Islet precursor cell (in vitro differentiated cells): ENCODE measurements at places on chromosomes 5 and 9.

DNA sequence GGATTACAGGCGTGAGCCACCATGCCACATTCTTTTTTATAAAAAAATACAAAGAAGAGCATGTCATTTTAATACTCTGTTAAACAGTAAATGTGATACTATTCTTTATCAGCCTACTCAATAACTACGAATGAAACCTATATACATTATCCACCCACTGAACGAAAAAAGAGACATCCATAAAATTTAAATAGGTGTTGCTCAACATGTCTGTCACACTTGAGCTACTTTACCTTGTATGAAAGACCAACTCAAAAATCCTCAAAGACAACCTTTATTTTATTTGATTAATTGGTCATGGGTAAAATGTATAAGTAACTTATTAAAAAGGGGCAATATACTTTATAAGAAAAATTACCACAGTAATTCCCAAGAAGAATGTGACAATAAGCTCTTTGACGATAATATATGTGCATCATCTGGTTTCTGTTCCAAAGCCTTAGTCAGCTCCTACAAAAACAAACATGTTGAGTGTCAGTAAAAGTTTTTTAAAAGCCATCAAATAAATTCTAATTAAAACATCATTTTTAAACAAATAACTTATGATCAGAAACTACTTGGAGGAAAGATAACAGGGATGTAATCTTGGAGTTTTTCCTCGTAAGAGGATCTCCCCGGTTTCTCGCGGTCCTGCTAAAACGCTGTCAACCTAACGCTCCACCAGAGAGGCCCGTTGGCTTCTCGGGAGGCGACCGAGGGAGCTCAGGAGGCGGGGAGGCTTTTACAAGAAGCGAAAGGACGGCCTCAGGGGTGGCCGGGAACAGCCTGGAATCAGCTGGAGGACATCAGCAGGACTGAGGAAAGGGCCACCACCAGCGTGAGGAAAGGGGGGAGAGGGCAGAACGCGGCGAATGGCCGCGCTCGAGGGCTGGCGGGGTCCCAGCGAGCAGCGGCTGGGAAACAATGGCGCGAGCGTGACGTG is 13.5 kb upstream of the ANKRD18B start:
- peak; percentile 85 for DNase-seq

DNA sequence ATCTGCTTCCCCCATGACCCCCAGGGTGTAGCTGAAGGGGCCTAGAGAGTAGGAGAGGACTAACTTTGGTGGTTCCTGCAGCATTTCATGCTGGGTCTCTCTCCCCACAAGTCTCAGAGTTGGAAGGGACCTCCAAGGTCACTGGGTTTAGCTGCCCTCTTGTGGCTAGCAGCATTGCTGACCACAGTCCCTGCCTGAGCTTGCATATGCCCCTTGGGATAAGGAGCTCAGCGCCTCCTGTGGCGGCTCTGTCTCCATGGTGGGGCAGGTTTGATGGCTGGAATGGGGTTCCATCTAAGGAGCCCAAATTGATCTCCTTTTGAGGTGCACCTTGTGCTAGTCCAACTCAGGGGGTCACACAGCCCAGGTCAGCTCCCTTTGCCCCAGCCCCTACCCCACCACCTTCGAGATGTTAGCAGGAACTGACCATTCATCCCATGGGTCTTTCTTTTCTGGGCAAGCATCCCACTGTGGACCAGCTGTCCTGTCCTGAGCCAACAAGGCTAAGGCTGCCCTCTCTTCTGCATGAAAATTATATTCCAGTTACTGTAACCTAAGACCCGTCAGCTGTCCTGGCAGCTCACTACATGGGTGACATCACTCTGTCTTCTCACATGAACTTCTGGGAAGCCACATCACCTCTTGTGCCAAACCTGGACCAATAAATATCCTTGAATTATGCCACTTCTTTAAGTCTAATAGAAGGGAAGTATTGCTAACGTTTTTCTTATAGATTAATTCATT is 196.2 kb downstream of the HSPA4 start:
- DNase-seq, result peak; percentile 91

DNA sequence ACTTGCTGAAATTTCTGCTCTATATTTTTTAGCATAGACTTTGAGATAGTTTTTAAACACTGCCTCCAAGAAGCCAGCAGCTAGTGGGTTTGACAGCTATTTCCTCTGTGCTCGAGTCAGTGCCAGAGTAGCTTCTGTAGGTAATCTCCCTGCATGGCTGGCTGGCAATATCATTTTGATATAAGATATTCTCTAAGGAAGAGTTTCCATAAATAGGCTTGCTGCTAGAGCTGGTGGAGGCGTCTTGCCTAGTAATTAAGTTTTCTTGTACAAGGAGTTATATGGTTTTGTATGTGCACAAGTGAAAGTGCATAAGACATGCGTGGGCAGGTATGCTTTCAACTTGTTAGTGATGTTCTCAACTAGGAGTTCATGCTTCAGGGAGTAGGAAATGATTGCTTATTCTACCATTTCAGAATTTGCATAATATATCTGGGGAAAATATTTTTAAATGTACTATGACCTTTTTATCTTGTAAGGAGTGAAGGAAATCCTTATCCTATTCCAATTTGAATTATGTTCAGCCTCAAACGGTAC is 74.1 kb upstream of the CCL21 start:
- DNase-seq, result no peak

- DNase-seq, result no peak
Measured at GRCh38 chr9:26329974-26330373, 562.6 kb downstream of the CAAP1 start.

DNA sequence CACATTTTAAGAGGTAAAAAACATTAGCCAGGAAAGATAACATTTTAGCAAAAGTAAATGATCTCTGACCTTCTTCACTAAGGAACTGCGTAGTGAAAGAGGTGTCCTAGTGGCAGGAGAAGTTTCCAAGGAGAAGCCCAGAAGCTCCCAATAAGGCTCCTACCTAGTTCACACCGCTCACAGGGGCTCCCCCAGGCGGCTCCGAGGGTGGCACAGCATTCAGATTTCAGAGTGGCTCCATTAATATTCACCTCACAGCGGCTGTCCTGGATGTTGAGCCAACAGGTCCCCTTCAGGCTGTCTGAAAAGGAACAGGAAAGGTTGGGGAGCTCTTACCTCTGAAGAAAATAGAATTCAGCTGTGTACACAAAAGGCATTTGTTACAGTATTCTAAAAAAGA is 187.3 kb downstream of the FBN2 start:
- DNase-seq, result no peak

DNA sequence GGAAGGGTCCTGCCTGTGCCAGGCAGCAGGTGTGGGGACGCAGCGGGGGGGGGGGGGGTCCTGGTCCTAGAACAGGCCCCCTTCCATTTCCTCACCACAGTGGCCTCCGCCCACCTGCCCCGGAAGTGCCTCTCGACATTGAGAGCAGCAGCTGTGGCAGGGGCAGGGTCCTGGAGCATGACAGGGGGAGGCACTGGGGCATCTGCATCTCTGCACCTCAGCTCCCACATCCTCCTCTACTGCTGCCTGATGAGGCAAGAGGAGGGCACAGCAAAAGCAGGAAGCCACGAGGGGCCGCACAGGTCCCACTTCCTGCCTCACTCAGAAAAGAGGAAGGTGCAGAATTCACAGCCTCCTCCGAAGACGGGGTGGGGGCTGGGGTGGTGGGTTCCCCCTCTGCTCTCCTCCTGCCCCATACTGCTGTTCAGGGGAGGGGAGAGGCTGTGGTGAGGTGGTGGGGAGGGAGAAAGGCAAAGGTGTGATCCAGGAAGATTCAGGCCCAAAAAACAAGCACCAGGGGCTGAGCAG is 14.8 kb downstream of the AKNA start:
- DNase-seq, result peak; percentile 48

DNA sequence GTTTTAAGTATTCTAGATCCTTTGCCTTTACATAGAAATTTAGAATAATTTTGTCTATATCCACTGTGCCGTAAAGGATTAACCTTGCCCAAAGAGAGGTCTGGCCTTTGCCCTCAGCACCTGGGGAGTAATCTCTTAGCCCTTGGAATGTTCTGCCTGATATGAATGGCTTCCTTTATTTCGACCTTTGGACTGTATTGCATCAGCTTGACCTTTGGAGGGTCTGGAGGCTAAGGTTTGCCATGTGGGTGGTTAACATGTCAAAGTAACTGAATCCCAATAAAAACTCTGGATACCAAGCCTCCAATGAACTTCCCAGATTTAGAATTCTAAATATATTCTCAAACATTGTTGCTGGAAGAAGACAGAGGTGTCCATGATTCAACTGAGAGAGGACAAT is 54.7 kb downstream of the NR2F1 start:
- no peak for DNase-seq

DNA sequence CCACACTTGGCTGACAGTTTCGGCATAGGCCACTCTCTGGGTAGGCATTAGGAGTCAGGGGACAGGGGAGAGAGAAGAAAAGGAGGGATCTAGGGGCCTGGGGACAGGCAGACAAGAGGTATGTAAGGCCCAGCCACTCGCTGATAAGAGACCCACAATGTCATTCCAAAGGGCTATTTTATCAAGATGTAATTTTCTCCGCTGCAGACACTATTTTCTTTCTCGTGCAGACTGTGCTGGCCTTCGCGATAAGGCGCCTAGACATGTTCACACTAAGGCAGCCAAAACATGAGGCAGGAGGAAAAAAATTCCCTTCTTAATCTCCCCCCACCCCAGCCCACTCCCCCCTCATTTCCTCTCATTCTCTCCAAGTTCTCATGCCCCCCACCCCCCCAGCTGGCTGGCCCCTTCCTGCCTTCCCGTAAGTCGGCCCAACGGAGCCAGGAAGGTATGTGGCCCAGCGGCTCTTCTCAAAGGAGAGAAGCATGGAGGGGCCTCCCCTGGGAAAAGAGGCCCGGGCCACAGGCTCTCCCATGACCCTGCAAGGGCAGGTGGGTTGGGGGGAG is 44.9 kb upstream of the SYNPO start:
- no peak for DNase-seq

DNA sequence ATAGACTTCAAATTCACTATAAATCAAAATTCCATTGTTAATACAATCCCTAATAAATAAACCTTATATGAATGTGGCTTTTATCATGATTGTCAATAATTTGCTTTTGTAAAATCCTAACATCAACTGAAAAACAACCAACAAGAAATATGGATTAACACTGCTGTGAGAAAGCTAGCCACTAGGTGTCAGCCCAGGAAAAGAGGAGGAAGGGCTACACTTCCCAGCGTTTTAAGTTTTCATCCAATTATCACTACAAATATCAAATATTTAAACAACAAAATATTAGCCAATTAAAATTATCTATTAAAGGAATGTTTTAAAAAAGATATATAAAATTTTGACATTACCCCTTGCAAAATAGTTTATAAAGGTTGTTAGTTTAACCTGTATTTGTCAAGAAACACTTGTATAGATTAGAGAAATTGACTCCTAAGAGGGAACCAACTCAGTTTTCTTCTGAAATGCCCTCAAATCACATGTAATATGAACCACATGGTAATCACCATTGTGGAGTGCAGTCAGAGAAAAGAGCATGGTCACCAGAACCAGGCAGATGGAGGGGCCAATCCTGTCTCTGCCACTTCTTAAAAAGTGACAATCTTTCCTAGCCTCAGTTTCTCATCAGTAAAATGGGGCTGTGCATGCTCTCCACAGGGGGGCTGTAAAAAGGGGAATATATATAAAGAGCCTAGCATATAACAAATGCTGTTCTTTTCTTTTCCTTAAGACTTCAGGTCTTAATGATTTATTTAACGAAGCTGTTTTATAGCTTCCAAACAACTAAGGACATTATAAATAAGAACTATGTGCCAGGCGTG is 188.2 kb downstream of the CRB2 start:
- DNase-seq, result no peak

GRCh38 chr5:143302341-143303045 is 101.0 kb downstream of the NR3C1 start:
- DNase-seq, result no peak

GRCh38 chr5:170440771-170441392 is 51.7 kb upstream of the KCNMB1 start:
- peak; percentile 37 for DNase-seq

GRCh38 chr5:59923465-59923864 is 29.9 kb upstream of the PDE4D start:
- DNase-seq, result no peak

DNA sequence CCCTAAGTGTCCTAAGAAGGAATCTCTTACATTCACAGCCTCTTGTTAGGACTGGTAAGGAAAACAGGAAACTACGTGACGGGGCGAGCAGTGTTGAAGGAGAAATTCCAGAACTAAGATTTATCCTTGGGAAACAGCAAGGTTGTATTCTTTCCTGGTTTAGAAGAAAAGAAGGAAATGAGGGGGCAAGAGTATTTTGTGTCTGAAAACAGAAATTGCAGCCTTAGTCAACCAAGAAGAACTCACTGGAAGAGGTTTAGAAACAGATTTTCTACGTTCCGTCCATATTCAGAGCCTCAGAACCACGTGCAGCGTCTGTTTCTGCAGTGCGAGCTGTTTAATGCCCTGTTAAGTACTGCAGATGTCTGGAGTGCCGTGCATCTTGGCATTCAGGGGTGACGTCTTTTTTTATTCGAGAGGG is 75.2 kb downstream of the GOLPH3 start:
- DNase-seq, result no peak

- DNase-seq, result no peak
Measured at GRCh38 chr9:115063058-115063845, 54.7 kb downstream of the TNC start.

DNA sequence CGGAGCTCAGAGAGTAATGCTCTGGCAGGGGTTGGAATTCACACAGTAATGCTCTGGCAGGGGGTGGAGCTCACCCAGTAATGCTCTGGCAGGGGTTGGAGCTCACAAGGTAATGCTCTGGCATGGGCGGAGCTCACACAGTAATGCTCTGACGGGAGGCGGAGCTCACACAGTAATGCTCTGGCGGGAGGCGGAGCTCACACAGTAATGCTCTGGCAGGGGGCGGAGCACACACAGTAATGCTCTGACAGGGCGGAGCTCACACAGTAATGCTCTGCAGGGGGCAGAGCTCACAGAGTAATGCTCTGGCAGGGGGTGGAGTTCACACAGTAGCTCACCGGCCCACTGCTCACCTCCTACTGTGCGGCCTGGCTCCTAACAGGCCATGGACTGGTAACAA is 47.2 kb upstream of the LPCAT1 start:
- DNase-seq, result no peak
